ENCODE measurements at places on chromosomes 2 and 18. TPM values are rescaled to one million over a fixed set of nuclear protein-coding genes. Genes with fewer than 3 reads are reported as not detected.
A peak's percentile ranks its signal among the peaks of the same experiment; 100 is the strongest.

Gene G6PC2
- not detected for total RNA-seq

Gene MPP4
- total RNA-seq, result 0.39 TPM

Gene GYPC
- 138 TPM for total RNA-seq

Gene GPR39
- not detected for total RNA-seq

Gene NOL4
- total RNA-seq, result not detected

Gene DTYMK
- total RNA-seq, result 26.1 TPM

Gene PRSS56
- total RNA-seq, result not detected

Gene WDR35
- total RNA-seq, result 5.3 TPM

- no peaks in the 10 kb centered on the region for H3K27me3 ChIP-seq
- no peak overlapping the region for H3K4me3 ChIP-seq
- no peaks in the 10 kb centered on the region for H3K4me1 ChIP-seq
- DNase-seq, result no peak
Measured at GRCh38 chr2:228838819-228839218, 432.3 kb downstream of the PID1 start.

DNA sequence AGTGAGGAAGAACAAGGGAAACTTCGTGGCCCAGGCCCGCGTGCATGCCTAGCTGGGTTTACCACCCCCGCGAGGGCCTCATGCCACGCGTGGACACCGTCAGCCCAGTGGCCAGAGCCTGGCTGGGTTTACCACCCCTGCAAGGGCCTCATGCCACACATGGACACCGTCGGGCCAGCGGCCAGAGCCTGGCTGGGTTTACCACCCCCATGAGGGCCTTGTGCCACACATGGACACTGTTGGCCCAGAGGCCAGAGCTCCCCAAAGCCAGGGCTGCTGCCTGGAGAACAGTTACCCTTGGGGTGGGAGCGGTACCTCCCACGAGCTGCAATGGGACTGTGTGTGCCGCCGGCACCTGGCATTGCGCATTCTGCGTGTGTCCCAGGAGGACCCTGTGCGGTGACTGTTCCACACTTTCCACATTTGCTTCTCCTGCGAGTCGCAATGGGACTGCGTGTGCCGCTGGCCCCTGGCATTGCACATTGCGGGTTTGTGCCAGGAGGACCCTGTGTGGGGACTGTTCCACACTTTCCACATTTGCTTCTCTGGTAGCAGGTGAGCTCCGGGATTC, 105.6 kb upstream of the CTDP1 start:
- H3K4me3 ChIP-seq, result no peak overlapping the region
- H3K4me1 ChIP-seq, result peaks cover 3% of the 10 kb centered on the region
- no peaks in the 10 kb centered on the region for H3K36me3 ChIP-seq
- peak; percentile 60 for DNase-seq

DNA sequence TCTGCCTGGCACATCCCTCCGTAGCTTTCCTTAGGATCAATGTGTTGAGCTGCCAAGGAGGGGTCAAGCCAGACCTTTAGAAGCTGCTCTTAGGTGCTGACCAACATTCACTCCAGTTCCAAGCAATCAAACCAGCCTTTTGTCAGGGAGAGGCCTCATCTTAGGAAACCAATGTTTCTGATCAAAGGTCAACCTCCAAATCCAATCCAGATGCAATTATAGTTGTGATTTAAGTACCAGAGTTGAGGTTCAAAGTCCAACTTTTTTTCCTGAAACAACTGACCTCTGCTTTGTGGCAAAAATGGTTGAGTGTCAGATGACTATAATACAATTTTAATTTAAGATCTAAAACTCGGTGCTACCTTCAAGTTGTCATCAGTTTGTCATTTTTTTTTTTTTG, 303.4 kb downstream of the ALK start:
- H3K36me3 ChIP-seq, result no peaks in the 10 kb centered on the region
- no peak for DNase-seq
- H3K4me1 ChIP-seq, result no peaks in the 10 kb centered on the region
- no peaks in the 10 kb centered on the region for H3K27me3 ChIP-seq
- H3K27ac ChIP-seq, result no peak overlapping the region
- H3K4me3 ChIP-seq, result no peak overlapping the region

DNA sequence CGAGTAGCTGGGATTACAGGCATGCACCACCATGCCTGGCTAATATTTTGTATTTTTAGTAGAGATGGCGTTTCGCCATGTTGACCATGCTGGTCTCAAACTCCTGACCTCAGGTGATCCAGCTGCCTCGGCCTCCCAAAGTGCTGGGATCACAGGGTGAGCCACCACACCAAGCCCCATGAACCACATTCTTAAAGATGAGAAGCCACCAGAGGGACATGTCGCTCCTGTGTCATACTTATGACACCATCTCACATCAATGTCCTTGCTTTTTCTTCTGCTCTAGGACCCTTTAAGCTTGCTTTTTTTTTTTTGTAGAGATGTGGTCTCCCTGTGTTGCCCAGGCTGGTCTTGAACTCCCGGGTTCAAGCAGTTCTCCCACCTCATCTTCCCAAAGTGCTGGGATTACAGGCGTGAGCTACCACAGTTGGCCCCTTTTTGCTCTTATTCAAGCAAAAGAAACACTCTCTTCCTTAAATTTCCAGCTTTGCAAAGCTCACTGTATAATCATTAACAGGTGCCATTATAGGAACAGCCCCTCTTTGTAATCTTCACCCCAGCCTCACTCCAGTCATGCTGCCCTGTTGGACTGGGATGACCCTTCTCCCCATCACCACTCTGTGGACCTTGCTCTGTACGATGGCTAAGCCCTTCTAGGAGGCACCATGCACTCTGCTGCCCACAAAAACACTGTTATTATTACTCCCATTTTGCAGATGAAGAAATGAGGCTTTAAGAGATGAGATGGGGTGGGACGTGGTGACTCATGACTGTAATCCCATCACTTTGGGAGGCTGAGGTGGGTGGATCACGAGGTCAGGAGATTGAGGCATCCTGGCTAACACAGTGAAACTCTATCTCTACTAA, 10.8 kb upstream of the KCNG3 start:
- H3K27me3 ChIP-seq, result no peaks in the 10 kb centered on the region
- DNase-seq, result no peak
- H3K4me1 ChIP-seq, result no peaks in the 10 kb centered on the region
- H3K36me3 ChIP-seq, result no peaks in the 10 kb centered on the region
- H3K27ac ChIP-seq, result no peak overlapping the region
- no peak overlapping the region for H3K4me3 ChIP-seq

DNA sequence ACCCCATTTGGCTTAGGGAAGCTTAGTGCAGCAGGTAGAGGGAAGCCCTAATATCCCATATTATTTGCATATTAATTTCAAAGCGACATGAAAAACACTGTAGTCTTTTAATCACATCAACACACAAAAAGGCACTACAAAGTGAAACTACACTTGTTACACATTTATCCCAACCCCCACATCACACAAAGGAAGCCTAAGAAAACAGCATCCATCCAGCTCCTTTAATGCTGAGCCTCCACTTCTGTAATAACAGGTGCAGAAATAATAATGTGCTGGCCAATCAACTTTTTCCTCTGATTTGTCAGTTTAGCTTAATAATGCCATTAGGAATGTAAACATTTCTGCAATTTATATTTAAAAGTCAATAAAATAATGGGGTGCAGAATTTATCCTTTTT, 274.0 kb downstream of the TCF4 start:
- H3K27me3 ChIP-seq, result no peaks in the 10 kb centered on the region
- no peak overlapping the region for H3K27ac ChIP-seq
- no peak overlapping the region for H3K4me3 ChIP-seq
- H3K36me3 ChIP-seq, result no peaks in the 10 kb centered on the region
- H3K4me1 ChIP-seq, result peaks cover 54% of the 10 kb centered on the region

DNA sequence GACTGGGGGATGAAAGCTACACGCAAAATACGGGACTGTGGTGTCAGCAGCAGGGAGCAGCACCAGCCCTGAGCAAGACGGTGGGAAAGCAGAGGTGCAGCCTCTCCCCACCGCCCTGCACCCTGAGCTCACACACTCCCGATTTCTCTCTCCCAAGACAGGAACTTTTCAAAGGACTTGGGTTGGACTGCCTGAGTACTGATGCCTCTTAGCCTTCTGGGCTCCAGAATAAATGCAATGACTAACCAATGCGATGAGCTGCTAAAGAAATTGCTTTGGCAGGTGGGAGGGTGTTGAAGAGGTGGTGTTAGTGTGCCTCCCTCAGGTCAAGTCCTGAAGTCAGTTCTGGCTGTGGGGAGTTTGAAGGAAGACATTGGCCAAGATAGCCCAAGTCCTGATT, 9.6 kb downstream of the TRIM54 start:
- no peak overlapping the region for H3K4me3 ChIP-seq
- H3K27ac ChIP-seq, result no peak overlapping the region
- no peak for DNase-seq
- H3K4me1 ChIP-seq, result no peaks in the 10 kb centered on the region

DNA sequence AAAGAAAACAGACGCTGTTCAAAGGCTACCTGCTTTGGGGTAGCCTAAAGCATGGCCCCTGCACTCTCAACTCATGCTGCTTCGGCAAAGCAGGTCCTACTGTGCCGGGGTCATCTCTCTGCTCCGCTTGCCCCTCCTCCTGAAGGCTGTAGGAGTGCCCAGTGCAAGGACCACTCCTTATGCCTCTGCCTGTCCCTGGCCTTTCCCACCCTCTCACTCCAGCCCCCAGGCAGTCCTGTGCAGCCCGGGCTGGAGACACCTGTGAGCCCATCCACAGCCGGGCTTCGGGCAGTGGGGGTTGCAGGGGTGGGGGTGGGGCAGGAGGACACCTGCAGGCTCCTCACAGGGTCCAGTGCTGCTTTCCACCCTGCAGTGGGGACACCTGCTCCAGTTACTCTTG, 69.1 kb downstream of the ACKR3 start:
- no peaks in the 10 kb centered on the region for H3K36me3 ChIP-seq
- H3K27ac ChIP-seq, result no peak overlapping the region
- peak; percentile 41 for DNase-seq
- H3K4me3 ChIP-seq, result no peak overlapping the region
- H3K27me3 ChIP-seq, result no peaks in the 10 kb centered on the region

- no peaks in the 10 kb centered on the region for H3K27me3 ChIP-seq
- H3K4me3 ChIP-seq, result peak overlapping the region; percentile 60
- DNase-seq, result peak; percentile 82
- peaks cover 23% of the 10 kb centered on the region for H3K36me3 ChIP-seq
- peak overlapping the region; percentile 78 for H3K27ac ChIP-seq
Measured at GRCh38 chr2:32627441-32627813, 423 bp upstream of the TTC27 start.

GRCh38 chr2:224528171-224528570, 57.0 kb downstream of the CUL3 start:
- peaks cover 59% of the 10 kb centered on the region for H3K4me1 ChIP-seq
- H3K27ac ChIP-seq, result peak overlapping the region; percentile 2
- no peak for DNase-seq
- H3K27me3 ChIP-seq, result no peaks in the 10 kb centered on the region

- peaks cover 98% of the 10 kb centered on the region for H3K4me1 ChIP-seq
- DNase-seq, result peak; percentile 73
- no peak overlapping the region for H3K4me3 ChIP-seq
Measured at GRCh38 chr2:113180131-113180946, 6.6 kb downstream of the PSD4 start.

DNA sequence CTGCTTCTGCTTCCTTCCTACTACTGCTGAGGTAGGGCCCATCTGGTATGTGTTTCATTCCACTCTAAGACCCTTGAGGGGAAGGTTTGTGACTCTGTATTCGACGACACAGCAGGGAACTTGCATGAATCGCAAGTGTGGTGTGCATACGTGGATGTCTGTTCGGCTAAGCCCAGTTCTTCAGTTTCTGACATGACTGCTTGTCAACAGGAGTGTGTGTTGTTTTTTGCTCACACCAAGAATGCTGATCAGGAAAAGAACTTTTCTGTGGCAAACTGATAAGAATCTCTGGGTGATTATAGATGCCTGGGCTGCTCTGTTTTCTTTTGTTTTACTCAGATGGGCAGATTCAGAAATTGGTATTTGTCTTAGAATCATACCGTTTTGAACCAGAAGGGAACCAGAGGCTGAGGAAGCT, 22.0 kb downstream of the TNFRSF11A start:
- H3K27me3 ChIP-seq, result no peaks in the 10 kb centered on the region
- DNase-seq, result no peak
- H3K4me1 ChIP-seq, result no peaks in the 10 kb centered on the region
- H3K27ac ChIP-seq, result no peak overlapping the region

DNA sequence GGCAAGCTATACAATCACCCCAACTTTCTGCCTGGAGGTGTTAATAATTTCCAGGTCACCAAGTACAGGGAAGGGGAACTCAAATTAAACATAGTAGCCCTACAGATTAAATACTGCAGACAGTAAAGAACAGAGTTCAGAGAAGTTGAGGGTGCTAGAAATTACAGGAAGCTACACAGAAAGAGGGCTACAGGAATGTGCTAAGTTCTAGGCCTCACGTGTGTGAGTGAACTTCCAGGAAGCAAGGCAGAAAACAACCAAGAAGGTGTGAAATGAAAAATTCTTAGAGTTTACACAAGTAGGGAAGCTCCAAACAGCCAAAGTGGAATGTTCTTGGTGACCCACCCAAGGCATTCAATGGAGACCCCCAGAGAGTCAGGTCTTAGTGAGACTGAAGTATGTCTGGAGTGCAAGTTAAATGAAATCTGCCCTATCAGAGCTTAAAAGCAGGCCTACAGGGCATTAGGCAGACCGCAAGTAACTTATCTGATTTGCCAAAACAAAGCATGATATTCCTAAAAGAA, 58.1 kb upstream of the RNU4ATAC start:
- no peaks in the 10 kb centered on the region for H3K27me3 ChIP-seq
- H3K4me3 ChIP-seq, result no peak overlapping the region
- peaks cover 45% of the 10 kb centered on the region for H3K36me3 ChIP-seq
- H3K4me1 ChIP-seq, result no peaks in the 10 kb centered on the region
- no peak for DNase-seq
- no peak overlapping the region for H3K27ac ChIP-seq

DNA sequence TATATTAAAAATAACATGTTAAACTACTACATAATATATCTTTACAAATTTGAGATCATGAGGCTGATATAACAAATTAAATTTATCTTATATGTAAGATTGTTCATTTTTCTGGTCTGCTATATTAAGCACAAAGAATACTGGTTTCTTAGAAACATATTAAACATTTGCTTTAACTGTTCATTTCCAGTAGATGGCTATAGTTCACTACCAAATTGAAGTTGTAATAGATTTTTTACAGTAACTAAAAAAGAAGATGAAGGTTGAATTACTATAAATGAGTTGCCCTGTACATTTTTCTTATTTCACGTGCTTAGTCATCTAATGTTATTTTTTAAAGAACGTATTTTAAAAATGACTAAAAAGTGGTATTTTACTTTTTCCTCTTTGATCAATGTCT, 57.0 kb downstream of the ZNF407 start:
- H3K4me3 ChIP-seq, result no peak overlapping the region
- H3K36me3 ChIP-seq, result no peaks in the 10 kb centered on the region
- no peaks in the 10 kb centered on the region for H3K4me1 ChIP-seq
- H3K27ac ChIP-seq, result no peak overlapping the region
- no peaks in the 10 kb centered on the region for H3K27me3 ChIP-seq
- DNase-seq, result no peak

DNA sequence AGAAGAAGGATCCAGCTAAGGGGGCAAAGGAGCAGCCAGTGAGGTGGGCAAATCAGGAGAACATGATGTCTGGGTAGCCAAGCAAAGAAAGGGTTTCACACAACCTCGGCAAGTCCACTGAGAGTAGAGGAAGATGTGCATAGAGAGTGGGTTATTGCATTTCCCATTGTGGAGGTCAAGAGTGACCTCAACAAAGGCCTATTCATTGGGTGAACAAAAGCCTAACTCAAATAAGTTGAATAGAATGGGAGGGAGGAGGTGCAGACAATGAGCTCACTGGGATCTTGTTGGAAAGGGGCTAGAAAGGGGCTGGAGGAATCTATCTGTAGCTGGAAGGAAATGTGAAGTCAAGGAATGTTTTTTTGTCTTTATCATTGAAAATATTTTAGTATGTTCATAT, 14.0 kb upstream of the PDCL3 start:
- no peaks in the 10 kb centered on the region for H3K4me1 ChIP-seq
- H3K4me3 ChIP-seq, result no peak overlapping the region
- H3K27ac ChIP-seq, result no peak overlapping the region
- no peaks in the 10 kb centered on the region for H3K36me3 ChIP-seq
- no peaks in the 10 kb centered on the region for H3K27me3 ChIP-seq

Measured in spleen (tissue), 13 donors.